Naive B cell (primary cell): ENCODE measurements at places on chromosomes 16 and 17.

GRCh38 chr16:8905168-8905762 is 23.1 kb downstream of the LITAFD start:
- DNase-seq: peak; percentile 14

DNA sequence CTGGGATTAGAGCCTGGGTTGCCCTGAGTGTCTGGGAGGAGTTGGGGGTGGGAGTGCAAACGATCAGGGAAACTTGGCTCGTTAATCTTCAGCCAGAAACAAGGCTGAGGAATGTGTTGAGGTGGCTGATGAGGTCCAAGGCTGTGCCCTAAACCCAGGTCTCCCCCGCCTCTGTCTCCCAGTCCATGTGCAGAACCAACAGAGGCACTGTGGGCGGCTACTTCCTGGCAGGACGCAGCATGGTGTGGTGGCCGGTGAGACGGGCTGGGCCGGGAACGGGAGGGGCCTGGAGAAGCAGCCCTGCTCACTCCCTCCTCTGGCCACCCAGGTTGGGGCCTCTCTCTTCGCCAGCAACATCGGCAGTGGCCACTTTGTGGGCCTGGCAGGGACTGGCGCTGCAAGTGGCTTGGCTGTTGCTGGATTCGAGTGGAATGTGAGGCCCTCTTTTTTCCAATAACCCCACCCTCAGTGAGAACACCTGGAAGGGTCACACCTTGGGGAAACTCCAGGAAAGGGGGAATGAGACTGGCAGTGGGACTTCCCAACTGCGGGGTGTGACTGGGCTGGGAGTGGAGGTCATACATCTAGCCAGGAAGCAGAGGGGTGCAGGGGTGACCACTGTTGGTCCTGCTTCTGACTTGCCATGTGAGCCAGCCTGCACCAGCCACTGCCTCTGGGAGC is 1.7 kb downstream of the SLC5A2 start:
- DNase-seq: no peak

DNA sequence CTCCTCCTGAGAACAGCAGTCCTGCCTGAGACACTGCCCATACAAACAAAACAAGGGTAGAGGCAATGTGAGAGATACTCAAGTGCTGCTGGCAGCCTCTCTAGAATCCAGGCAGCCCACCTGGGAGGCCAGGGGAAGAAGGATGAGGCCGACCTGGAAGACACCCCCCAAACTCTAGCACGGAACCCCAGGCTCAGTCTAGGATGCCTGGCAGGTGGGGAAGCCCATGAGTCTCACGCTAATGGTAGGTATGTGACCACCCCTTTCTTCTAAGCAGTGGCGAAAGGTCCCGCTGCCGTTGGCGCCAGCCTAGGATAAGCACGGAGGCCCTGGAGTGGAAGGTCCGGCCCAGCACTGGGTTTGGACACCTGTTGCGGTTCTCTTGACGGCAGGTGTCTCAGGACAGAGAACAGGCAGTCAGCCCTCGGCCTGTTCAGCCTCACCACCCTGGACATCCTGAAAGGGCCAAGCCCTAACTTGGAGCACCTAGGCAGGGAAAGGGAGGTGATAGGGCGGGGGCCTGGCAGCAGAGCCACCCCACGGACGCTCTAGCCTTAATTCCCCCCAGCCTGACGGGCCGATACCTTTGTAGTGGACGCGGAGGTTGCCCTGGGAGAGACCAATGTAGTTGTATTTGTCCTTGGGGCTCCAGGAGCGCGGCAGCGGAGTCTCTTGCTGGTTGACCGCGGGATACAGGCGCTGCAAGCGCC is 487 bp downstream of the RANBP10 start:
- no peak for DNase-seq

DNA sequence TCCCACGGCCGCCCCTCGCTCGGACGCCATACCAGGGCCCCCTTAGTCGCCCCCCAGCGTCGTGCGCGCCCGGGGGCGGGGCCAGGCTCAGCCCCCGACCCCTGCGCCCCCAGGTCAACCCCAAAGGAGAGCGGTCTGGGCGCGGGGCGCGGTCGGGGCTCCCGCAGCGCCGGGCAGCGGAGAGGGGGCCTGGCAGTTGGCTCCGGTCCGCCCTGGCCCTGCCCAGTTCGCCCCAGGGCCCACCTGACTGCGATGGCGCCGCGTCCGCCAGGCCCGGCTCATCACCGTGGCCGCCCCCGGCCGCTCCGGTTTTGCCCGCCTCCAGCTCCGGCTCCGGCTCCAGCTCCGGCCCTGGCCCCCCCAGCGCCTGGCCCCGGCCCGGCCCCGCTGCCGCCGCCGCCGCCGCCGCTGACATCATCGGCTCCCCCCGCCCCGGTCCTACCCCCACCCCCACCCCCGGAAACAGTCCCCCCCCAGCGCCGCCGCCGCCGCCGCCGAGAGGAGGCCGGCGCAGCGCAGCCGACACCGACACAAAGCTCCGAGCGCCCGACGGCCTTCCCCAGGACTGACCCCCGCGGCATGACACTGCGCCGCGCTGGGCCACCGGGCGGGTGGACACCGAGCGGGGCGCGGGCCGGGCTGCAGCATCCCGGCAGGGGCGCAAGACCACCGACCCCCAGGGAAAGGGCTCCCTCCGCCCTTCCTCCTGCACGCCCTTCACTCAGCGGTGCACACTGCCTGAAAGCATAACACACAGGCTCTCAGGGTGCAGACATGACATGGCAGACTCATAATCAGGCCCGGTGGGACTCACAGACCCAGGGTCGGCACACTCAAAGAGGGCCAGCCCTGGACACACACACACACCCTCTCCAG is at the start of gene ZBTB4:
Gene ZBTB4, minus strand, starts transcription at position 419 of the 876 bp plus-strand sequence. CDS start 12,830 bp downstream, outside the sequence.
- DNase-seq: peak; percentile 66

DNA sequence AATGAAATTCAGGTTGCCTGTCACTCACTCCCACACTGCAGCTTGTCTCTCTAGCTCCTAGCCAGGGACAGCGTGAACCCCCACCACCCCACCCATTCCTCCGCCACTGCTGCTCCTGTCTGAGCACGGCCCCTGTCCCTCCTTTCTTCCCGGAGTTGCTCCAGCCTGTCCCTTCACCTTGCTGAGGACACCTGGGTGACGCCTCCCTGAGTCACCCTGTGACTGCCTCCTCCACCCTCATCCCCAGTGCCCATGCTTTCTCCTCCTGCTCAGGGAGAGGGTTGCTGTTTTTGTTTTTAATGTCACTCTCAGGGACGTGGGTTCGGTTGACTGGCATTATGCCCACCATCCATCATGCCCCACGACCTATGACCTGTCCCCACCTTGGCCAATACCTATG is 25.8 kb upstream of the NAT9 start:
- DNase-seq: no peak

GRCh38 chr17:17468217-17469010 is 8.4 kb upstream of the MED9 start:
- DNase-seq: no peak

DNA sequence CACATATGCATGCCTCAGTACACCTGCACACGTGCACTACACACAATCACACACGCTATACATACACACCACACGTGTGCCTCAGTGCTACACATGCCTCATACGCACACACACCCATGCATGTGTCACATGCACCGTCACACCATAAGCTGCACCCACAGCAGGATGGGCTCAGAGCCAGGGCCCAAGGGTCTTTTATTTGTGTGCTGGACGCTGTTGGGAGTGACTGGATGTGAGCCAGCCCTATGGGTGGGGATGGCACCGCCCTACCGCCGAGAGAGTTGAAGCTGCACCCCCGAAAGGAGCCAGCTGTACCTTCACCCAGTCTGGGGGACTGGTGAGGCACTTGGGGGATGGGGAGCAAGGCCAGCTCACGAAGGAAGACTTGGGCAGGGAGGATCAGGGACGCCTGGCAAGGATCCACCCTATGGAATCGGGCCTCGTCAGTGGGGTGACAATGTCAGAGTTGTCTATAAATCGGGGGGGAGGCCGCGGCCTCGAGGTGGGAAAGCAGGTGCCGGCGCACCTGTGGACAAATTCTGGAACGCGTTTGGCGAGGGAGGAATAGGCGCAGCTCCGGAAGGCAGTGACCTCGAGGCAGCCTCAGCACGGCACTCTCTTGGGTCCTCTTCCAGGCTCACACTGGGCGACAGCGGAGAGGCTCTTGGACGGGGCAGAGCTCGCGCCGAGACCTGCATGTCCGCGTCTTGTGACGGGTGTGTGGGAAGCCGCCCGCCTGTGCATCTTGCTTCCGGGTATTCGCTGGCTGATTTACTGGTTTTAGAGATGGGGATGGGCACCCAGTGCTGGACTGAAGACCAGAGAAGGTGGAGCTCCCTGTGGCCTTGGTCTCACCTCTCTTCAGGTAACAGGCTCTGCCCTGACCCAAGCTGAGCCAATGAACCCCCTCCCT is 7.3 kb downstream of the RGS11 start:
- no peak for DNase-seq

DNA sequence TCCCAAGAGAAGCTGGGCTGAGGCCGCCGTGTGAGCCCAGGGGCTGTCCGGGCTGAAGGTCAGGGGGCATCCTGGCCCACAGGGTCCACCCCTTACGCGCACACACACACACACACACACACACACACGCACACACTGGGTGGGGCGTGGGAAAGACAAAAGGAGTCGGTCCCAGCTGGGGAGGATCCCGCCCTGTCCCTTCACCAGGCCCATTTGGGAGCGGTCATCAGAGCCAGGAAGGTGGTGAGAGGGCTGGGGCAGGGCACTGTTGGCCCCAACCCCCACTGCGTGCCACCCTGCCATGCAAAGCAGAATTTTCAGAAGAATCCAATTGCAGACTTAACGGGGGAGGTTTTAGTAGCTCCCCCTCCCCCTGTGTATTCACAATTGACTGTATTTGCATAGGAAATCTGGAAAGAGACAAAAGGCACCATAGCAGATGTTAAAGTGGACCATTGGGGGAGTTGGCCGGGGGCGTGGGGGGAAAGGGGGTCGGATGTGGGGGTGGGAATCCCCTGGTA is 11.3 kb upstream of the CD300A start:
- DNase-seq: no peak

DNA sequence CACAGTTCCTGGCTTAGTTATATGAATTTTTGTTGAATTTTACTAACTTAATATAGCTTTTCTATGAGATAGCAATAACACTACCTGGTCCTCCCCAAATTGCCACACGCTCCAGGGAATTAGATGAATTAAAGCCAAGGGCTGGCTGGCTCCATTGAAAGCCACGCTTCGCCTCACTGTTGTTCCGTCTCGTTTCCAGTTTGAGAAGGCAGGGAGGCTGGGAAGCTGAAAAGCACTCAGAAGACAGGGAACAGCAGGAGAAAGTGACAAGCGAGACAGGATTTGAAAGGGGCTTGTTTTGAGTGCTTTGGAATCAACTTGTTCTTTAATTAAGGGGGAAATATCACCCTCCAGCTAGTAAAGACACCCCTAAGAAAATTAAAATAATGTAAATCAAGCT is 425.3 kb downstream of the CA10 start:
- no peak for DNase-seq

DNA sequence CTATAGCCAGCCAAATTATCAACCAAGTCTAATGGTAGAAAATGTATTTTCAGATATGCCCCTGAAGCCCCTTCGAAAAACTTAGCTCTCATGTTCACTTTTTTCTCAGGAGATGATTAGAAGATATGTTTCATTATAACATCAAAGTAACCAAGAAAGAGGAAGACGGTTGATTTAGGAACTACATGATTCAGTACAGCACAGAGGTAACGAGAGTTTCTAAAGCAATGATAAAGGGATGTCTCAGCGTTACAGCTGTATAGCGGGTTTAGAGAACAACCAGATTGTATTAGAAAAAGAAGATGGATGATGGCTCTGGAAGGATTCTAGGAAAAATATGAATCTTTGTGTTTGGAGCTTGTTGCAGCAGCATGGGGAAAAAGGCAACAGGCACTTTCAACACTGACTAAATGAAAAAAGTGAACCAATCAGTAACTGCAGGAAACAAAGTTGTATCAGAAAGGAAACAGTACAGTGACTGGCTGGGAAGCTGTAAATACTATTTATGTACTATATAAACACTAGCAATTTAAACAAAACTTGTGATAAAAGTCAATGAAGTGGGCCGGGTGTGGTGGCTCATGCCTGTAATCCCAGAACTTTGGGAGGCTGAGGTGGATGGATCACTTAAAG is 21.5 kb downstream of the MBTD1 start:
- peak; percentile 16 for DNase-seq

DNA sequence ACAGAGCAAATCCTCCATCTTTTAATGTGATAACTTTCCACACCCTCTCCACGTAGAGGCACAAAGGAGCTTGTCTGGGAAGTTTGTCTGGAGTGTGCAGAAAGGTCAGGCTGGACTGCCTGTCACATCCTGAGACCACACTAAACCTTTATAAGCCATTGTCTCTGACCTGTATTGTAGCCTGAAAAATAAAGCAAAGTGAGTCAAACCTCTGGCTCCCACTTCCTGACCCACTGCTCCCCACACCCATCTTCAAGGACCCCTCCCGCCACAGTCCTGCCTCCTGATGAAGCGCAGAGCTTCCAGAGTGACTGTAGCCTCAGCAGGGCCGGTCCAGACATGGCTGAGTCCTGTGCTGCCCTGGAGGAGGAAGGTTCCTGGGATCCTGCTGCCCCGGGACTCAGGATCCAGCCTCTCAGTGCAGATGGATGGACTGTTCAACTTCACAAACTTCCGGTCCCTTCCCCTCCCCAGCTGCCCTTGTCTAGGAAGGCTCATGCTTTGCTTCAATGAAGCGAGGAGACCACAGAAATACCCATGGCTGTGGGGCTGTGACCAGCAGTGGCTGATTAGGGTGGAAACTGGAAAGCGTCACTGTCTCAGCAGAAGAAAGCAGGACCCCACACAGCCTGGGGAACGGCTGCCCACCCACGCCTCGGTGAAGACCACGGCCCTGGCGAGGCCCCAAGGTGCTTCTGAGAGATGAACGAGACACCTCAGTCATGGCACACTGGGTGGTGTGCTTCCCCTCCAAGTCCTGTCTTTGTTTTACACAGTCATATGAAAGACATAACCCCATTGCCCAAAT is 30.9 kb upstream of the CLEC18B start:
- DNase-seq: no peak

DNA sequence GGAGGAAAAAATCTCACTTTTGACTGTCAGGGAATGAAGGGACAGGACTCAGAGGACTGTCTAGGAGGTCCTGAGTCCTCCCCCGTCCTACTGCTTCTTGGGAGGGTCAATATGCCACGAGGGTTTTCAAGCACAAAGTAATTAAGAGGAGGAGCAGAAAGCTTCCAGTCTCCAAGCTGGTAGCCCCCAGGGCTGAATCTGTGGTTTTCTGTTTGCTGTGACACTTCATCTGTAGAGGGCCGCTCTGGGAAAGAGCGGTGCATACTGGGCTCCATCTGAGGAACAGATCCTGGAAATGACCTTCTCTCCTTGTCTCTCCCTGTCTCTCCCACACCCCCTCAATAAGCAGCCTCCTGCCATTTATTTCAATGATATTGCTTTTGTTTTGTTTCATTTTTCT is 180.1 kb upstream of the SDK2 start:
- DNase-seq: no peak

- DNase-seq: no peak
These were observed 68.2 kb downstream of the SIAH1 start for GRCh38 chr16:48317026-48317425.

- no peak for DNase-seq
These were observed 8.9 kb downstream of the ALOX15B start for GRCh38 chr17:8047769-8048110.

GRCh38 chr17:74430706-74431567 is 951 bp upstream of the GPRC5C start:
- peak; percentile 26 for DNase-seq

GRCh38 chr16:89786474-89787364 is 29.7 kb downstream of the FANCA start:
- no peak for DNase-seq

- DNase-seq: no peak
These were observed 12.5 kb downstream of the ARL2BP start for GRCh38 chr16:57257455-57258070.

- peak; percentile 43 for DNase-seq
These were observed 21.5 kb downstream of the GRB7 start for GRCh38 chr17:39759204-39759603.
